Stimulated activated CD4-positive, alpha-beta T cell treated with anti-CD3 and anti-CD28 coated beads, Interleukin-12 subunit alpha, Interleukin-12 subunit beta, amount 100 ng/mL, for 4 hours (primary cell): ENCODE measurements at places on chromosomes 4 and X.

- no peak for DNase-seq
Observed at GRCh38 chrX:97616883-97617530, 733.3 kb downstream of the RPA4 start.

- no peak for DNase-seq
Observed at GRCh38 chr4:15547392-15547791, 77.7 kb downstream of the CC2D2A start.

- DNase-seq, result no peak
Observed at GRCh38 chr4:14336656-14337055, 665.6 kb upstream of the CPEB2 start.

DNA sequence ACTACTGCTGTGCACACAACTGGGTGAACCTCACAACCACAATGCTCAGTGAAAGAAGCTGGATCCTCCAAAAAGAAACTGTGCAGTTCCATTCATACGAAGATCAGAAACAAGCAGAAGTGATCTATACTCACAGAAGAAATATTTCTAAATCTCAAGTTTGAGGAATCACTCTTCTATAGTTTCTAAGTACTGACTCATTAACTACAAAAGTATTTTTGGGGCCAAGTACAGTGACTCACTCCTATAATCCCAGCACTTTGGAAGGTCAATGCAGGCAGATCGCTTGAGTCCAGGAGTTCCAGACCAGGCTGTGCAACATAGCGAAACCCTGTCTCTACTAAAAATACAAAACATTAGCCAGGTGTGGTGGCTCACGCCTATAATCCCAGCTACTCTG, 51.3 kb upstream of the RELL1 start:
- no peak for DNase-seq

- no peak for DNase-seq
Observed at GRCh38 chrX:15718283-15718970, 19.6 kb upstream of the CA5B start.

DNA sequence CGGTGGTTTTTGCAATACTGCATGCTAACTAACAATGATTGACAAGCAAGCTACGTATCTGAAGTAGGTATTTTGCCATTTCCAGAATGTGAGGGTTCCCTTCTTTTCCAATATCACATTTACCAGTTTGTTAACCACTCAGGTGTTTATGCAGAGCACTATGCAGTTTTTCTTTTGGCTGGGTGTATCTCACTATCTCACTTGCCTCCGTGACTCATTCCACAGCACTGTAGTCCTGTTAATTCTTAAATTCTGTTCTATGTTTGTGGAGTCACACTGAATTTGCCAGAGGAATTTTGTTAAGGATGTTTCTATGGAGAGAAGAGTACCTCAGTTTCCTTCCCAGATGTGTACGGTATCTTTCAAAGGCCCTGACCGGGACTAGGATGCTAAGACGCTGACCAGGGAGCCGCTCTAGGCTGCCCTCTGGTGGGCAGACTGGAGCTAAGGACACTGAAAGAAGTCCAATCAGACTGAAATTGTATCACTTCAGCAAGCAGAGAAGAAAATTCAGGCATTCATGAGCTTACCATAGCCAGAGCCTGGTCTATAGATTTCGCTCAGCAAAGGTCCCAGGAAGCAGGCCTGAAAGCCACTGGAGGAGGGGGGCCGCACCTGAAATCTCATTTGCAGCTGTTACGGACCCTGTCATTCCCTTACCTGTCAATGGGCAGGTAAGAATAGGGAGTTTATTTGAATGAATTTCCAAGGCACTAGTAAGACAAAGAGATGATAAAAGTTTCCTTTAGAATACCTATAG, 388.4 kb upstream of the SPOCK3 start:
- peak; percentile 0 for DNase-seq

DNA sequence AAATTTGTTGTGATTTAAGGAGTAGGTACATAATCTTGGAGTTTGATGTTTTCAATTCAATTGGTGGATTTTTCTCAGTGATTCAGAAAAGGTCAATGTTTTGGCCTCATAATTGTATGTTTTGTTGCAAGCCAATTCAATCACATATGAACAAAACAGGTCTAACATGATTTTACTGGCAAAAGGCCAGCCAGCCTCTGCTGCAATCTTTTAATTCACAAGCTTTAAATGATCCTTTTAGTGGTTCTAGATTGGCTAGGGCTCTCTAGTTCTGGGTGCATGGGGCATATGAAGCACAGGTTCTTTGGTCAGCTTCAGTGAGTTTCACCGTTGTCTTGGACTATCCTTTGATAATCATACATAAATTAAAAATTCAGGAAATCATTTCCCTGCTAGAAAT, 19.2 kb upstream of the SLC6A14 start:
- no peak for DNase-seq

DNA sequence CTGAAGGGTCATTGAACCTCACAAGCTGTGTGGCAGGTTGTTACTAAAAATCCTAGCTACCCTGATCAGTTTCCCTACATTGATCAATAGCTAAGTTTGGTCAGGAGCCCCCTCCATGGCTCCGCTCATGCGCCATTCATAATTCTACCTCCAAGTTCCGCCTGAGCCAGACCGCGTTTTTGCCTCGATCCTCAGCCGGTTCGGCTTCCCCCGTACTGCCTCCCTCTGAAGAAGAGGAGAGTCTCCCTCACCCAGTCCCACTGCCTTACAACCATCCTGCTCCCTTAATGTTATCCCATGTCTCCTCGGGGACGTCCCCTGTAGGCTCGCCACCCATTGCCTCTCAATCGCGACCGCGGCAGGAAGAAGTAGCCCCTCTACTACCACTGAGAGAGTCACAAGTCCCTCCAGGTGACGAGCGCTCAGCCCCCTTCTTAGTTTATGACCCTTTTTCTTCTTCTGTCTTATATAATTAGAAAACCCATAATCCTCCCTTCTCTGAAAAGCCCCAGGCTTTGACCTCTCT, 158.2 kb downstream of the DEFB131A start:
- no peak for DNase-seq

DNA sequence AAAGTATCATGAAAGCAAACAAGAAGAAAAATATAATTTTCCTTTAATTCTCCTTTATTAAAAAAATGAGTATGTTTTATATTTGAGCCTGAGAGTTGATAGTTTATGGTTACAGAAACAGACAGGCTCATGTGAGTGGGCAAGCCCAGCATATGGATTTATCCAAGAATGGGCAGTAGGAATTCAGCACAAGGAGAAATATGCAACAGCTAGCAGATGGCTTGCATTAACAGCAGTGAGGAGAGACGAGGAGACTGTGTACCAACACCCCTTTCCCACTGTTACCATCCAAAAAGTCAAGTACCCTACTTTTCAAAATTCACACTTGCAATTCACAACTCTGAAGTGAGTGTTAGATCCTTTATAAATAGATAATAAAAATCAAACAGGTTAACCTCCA, 1760.2 kb upstream of the TENM3 start:
- DNase-seq, result no peak

DNA sequence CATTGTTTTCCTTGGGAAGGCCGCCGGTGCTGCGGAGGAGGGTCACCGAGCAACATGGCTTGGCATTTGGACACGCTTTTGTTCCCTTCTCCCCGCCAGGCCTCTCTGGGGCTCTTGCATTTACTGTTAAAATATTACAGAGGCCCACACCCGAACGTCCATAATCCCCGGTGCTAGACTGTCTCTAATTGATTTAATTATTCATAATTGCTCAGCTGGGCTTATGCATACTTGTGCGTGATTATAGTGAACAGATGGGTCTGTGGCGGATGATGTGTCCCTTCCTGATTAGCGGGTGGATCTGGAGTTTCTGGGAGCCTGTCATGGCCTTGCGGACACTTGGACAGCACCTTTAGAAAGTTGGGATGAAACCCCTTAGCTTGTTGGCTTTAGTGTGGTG, 100.2 kb upstream of the MSX1 start:
- DNase-seq, result no peak

DNA sequence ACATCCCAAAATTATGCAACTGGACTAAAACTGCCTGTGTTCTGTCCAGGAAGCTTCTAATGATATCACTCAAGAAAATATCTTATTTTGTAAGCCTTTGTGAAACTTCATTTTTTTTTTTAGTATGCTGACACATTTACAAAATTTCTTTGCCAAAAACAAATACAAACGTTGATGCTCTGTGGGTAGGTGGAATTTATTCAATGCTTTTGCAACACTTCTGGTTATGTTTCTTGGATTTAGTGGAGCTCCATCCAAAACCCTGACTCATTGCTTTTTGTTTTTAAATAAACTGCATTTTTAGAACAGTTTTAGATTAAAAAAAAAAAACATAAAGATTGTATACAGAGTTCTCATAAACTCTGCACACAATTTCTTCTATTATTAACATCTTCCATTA, 250.9 kb upstream of the MAOA start:
- DNase-seq, result no peak

DNA sequence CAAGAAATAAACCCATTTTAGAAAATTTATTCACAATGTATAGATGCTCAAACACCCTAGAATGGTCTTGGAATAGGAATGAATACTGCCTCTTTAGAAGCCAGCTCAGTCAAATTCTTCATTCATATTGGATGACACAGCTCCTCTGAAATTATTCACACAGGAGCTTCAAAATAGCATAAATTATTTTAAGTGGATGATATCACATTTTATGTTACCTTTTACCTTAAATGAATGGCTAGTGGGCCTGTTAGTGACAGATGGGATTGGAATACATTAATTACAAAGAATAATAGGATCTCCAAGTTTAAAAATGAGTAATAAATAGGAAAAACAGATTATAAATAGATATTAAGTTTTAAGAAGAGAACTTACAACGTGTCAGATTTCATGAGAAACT, 184.4 kb downstream of the GABRB1 start:
- no peak for DNase-seq

GRCh38 chr4:5941601-5942000, 48.7 kb upstream of the CRMP1 start:
- DNase-seq, result no peak

DNA sequence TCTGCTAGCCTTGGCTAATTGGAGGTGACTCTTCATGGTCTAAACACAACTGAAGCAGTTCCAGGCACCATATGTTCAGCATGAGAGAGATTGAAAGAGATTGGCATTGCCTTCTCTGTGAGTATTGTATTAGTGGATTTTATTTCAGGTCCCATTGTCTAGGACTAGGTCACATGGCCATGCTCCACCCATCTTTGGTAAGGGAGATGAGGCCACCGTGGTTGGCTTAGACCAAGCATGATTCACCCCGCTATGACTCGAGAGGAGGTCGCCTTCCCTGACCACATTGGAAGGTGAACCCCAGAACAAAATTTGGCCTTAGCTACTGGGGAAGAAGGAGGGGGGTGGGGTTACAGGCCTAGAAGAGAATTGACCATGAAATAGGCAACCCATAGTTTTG, 109.9 kb upstream of the BCOR start:
- DNase-seq, result no peak
